A549 treated with ZK216348 at 1 μM for 4 hours (cell line): ENCODE measurements at places on chromosomes 3 and 15. TPM values are rescaled to one million over a fixed set of nuclear protein-coding genes. Genes with fewer than 3 reads are reported as not detected.

The GAP43 gene
- total RNA-seq, result not detected in 5 replicates

The BNC1 gene
- total RNA-seq, result 0.45 to 0.88 TPM (median 0.53 TPM) in 5 replicates

The DPPA2 gene
- not detected in 5 replicates for total RNA-seq

The ALAS1 gene
- total RNA-seq, result 38.4 to 51.7 TPM (median 49.5 TPM) in 5 replicates

The FBLN2 gene
- 1.5 to 3.1 TPM (median 2.2 TPM) in 5 replicates for total RNA-seq

The CCDC191 gene
- 1.4 to 3.7 TPM (median 1.9 TPM) in 5 replicates for total RNA-seq

The FRMD5 gene
- 2.4 to 5.9 TPM (median 2.7 TPM) in 5 replicates for total RNA-seq

The KBTBD8 gene
- total RNA-seq, result 0.45 to 1.1 TPM (median 0.60 TPM) in 5 replicates
